B cell (primary cell): ENCODE measurements at places on chromosomes 1 and 21. TPM values are rescaled to one million over a fixed set of nuclear protein-coding genes. Genes with fewer than 3 reads are reported as not detected.

Gene MYOG
- not detected in 2 replicates for polyA plus RNA-seq

Gene PDZK1IP1
- 0.21 and 1.3 TPM in 2 replicates for polyA plus RNA-seq

DNA sequence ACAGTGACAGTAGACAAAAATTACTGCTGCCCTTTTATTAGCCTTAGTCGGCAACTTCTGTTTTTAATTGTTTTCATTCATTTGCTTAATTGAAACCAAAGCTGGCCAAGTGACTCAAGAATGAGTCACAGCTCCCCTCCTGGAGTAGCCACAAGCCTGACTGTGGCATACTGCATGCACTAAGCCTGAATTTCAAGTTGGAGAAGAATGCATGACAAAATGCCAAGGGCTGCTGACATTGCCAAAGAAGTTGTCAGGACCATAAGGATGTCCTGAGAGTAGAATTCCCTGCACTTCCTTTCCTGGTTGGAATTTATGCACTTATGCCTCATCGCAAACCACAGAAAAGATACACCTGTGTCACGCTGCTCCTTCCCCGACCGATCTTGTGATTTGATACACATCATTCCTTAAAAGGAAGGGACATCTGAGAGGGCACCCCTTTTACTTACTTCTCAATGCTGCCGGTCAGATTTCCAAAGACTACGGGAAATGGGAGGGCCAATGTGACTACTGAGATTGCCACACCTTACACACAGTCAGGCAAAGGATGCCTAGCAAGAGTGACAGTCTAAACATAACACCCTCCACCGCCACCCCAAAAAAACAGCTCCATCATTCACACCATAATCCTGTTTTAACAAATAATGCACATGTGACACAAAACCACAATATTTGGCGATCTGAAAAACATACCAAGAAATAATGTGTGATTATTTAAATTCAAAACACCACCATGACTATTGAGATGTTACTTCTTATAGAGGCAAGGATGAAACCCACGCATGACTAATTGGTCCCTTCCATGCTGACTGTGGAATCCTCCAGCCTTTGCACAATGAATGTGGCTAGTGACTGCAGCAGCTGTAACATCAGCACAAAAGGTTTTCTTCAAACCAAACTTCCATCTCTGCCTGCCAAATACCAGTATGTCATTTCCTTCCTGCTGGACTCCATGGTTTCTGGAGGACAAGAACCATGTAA, 28.2 kb downstream of the VAV3 start:
- peaks cover 50% of the 10 kb centered on the region for H3K4me1 ChIP-seq
- H3K36me3 ChIP-seq, result peaks cover 7% of the 10 kb centered on the region
- no peak overlapping the region for H3K27ac ChIP-seq
- H3K27me3 ChIP-seq, result no peaks in the 10 kb centered on the region

DNA sequence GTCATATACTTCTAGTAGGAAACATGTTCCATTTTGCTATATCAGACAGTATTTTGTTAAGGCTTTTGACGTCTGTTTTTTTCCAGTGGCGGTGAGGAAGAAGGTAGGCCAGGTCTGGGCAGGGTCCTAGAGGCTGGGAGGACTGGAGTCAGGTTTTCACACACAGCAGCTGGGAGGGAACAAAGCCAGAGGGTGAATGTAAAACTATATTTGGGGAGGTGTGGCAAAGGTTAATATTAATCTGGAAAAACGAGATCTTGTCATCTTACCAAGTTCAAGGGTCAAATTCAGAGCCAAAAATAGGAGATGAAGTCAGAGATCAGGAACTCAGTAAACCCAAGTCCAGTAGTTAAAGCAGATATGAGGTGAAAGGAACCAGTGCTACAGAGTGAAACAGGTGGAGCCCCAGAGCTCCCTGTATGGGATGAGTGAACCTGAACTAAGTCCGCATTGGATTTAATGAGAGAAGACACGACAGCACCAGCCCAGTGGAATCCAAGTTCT, 10.7 kb upstream of the OTUD7B start:
- peaks cover 8% of the 10 kb centered on the region for H3K4me1 ChIP-seq
- H3K36me3 ChIP-seq, result no peaks in the 10 kb centered on the region
- no peak overlapping the region for H3K27ac ChIP-seq
- no peak for DNase-seq
- H3K27me3 ChIP-seq, result no peaks in the 10 kb centered on the region

GRCh38 chr1:33336580-33336979, 15.7 kb upstream of the A3GALT2 start:
- H3K36me3 ChIP-seq, result no peaks in the 10 kb centered on the region
- H3K4me3 ChIP-seq, result no peak overlapping the region
- H3K4me1 ChIP-seq, result peaks cover 5% of the 10 kb centered on the region
- H3K27ac ChIP-seq, result no peak overlapping the region
- H3K27me3 ChIP-seq, result no peaks in the 10 kb centered on the region
- DNase-seq, result no peak

DNA sequence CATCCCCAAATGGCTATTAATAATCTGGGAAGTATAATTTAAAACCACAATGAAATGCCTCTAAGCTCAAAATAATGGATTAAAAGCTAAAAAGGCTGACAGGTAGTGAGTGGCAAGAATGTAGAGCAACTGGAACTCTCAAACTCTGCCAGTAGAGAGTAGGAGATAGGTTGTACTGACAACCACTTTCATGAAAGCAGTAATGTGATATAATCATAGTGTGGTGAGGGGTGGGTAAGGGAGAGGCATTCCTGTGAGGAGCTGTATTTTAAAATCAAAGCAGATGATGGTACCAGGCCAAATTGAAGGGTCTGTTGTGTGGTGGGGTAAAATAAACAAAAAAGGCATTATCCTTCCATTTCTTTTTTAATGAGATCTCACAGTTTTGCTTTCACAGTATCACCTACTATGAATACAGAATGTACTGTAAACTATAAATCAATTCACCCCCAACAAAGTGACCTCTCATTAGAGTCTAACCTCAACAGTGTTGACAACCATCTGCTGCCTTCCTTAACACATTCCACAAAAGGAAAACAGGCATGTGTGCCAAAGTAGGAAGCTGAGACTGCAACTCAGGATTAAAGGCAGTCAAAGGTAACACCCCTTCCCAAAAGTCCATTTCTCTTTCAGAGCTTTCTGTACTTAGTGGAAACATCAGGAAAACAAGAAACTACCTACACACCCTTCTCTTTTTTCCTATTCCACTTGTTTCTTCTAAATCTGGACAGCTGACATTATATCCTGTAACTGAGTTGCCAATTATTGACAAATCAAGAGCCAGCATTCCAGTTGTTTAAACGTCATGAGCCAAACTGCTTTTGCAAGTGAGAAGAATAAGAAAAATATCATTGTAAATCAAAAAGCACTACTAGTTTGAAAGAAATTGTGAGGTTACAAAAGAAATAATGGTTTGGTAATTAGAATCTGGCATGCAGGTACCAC, 130.8 kb downstream of the FAF1 start:
- no peaks in the 10 kb centered on the region for H3K36me3 ChIP-seq
- no peak for DNase-seq
- no peak overlapping the region for H3K4me3 ChIP-seq
- no peaks in the 10 kb centered on the region for H3K4me1 ChIP-seq
- H3K27me3 ChIP-seq, result no peaks in the 10 kb centered on the region

GRCh38 chr1:214261206-214262123, 19.5 kb upstream of the SMYD2 start:
- H3K4me1 ChIP-seq, result peaks cover 4% of the 10 kb centered on the region
- H3K27ac ChIP-seq, result no peak overlapping the region
- H3K27me3 ChIP-seq, result no peaks in the 10 kb centered on the region
- peak; percentile 78 for DNase-seq
- no peaks in the 10 kb centered on the region for H3K36me3 ChIP-seq

- H3K4me1 ChIP-seq, result no peaks in the 10 kb centered on the region
- H3K36me3 ChIP-seq, result no peaks in the 10 kb centered on the region
- H3K27ac ChIP-seq, result no peak overlapping the region
These were observed 3.3 kb upstream of the HNRNPCL1 start for GRCh38 chr1:12851779-12852178.
